Heart left ventricle (tissue), 16 donors: ENCODE measurements at places on chromosomes 11 and 22. TPM values are rescaled to one million over a fixed set of nuclear protein-coding genes. Genes with fewer than 3 reads are reported as not detected.

Gene MS4A4E
- total RNA-seq: 0.91 TPM

GRCh38 chr11:96141626-96142025 lies 201.4 kb downstream of the MAML2 start:
- peaks cover 47% of the 10 kb centered on the region for H3K4me1 ChIP-seq
- no peak overlapping the region for H3K27ac ChIP-seq
- H3K27me3 ChIP-seq: no peaks in the 10 kb centered on the region
- H3K4me3 ChIP-seq: no peak overlapping the region
- H3K36me3 ChIP-seq: no peaks in the 10 kb centered on the region

DNA sequence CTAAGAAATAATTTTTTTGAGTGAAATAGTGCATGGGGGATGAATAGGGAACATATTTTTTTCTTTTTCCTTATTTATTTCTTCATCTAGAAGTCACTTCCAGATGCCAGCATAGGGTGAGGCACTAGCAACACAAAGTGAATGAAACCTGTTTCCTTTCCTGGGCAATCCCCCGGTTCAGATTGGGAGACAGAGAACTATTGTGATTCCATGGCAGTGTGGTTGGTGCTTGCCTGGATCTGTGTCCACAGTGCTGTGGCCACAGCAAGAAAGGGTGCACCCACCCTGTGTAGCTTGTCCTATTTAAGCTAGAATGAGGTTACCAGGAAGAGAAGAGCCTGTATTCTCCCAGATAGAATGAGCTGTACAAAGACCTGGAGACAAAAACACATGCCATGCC lies 57.6 kb downstream of the SLC5A1 start:
- no peak overlapping the region for H3K4me3 ChIP-seq
- H3K4me1 ChIP-seq: peaks cover 13% of the 10 kb centered on the region
- H3K36me3 ChIP-seq: peaks cover under 1% of the 10 kb centered on the region
- no peak overlapping the region for H3K27ac ChIP-seq

DNA sequence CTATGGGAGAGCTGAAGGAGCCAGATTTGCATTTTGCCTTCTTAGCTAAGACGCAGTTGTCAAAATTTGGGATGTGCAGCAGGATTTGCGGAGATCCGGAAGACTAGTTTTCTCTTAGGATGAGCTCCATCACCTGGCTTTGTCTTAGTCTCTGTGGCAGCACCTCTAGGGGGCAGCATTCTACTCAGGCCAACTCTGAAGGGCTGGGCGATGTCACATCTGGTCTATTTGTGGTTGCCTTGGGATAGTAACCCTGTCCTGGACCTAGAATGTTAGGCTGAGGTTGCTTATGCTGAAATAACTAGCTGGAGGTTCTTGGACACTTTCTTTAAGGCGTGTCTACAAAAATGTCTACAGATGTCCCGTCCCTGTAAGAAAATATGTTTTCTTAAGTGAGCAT lies 116.2 kb downstream of the FAT3 start:
- H3K36me3 ChIP-seq: no peaks in the 10 kb centered on the region
- no peak overlapping the region for H3K27ac ChIP-seq
- H3K4me1 ChIP-seq: no peaks in the 10 kb centered on the region

DNA sequence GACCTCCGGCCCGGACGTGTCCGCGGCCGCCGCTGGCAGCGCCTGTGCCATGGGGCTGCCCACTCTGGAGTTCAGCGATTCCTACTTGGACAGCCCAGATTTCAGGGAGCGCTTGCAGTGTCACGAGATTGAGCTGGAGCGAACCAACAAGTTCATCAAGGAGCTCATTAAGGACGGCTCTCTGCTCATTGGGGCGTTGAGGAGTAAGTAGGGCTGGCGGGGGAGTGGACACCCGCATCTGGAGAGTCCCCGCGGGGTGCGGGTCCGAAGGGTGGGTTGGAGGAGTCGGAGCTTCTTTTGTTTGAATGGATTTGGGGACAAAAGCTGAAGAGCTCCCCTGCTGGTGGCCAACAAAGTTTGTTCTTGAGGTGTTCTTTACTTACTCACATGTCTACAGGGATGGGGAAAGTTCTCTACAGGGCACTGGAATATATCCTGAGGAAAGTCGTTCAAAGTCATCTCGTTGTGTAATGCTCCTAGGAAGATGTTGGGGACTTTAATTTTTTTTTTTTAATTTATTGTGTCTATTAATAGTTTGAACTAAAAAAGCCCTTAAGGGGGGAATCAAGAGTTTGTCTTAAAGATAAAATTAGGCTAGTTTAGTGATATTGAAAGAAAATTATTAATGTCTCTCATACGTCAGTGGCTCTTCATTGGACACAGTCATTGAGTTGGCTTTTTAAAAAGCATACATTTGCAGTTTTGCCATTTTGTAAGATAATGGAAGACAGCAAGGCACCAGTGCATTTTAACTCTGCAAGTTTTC lies 725 bp downstream of the ARHGAP42 start:
- no peak for DNase-seq
- peak overlapping the region; percentile 89 for H3K27ac ChIP-seq
- H3K36me3 ChIP-seq: no peaks in the 10 kb centered on the region
- peak overlapping the region; percentile 62 for H3K4me3 ChIP-seq

GRCh38 chr22:32584650-32585049 lies 110.0 kb downstream of the FBXO7 start:
- H3K36me3 ChIP-seq: no peaks in the 10 kb centered on the region
- H3K27me3 ChIP-seq: no peaks in the 10 kb centered on the region
- H3K4me3 ChIP-seq: no peak overlapping the region
- no peak for DNase-seq
- peak overlapping the region; percentile 24 for H3K27ac ChIP-seq
- H3K4me1 ChIP-seq: peaks cover 7% of the 10 kb centered on the region

Gene KRTAP5-8
- not detected for total RNA-seq

GRCh38 chr11:69539416-69540117 lies 58.1 kb downstream of the LINC01488 start:
- no peaks in the 10 kb centered on the region for H3K36me3 ChIP-seq
- peak overlapping the region; percentile 75 for H3K27ac ChIP-seq
- H3K4me3 ChIP-seq: peak overlapping the region; percentile 27
- no peaks in the 10 kb centered on the region for H3K27me3 ChIP-seq
- no peak for DNase-seq

DNA sequence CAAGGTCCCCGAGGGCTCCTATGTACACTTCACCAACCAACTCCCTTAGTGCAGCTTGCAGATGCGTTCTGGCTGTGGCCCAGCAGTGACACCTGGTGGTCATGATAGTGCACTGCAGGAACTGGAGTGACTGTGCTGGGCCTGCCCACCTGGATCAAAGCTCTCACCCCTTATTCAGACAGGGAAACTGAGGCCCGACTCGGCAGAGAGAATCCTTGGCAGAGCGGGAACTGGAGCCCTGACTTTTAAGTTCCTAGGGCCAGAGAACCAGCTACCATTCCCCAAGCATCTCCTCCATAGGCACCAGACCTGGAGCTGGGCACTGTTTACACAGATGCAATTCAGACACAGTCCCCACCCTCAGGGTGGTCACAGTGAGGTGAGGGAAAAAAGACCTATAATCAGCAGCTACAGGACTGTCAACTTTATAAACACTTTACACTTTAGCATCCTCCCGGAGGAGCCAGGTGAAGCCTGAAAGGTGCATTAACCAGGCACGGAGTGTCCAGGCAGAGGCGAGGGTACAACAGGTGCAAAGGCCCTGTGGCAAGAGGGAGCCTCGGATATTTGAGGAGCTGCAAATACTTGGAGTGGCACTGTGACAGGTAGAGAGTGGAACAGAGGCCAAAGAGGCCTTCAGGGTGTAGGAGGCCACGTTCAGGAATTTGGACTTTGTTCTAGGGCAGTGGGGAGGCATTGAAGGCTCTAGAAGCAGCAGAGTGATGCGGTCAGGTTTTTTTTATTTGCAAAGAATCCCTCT lies 22.0 kb downstream of the RHBDD3 start:
- H3K4me3 ChIP-seq: no peak overlapping the region
- peak; percentile 65 for DNase-seq
- no peak overlapping the region for H3K27ac ChIP-seq
- H3K27me3 ChIP-seq: no peaks in the 10 kb centered on the region
- no peaks in the 10 kb centered on the region for H3K36me3 ChIP-seq
- no peaks in the 10 kb centered on the region for H3K4me1 ChIP-seq

DNA sequence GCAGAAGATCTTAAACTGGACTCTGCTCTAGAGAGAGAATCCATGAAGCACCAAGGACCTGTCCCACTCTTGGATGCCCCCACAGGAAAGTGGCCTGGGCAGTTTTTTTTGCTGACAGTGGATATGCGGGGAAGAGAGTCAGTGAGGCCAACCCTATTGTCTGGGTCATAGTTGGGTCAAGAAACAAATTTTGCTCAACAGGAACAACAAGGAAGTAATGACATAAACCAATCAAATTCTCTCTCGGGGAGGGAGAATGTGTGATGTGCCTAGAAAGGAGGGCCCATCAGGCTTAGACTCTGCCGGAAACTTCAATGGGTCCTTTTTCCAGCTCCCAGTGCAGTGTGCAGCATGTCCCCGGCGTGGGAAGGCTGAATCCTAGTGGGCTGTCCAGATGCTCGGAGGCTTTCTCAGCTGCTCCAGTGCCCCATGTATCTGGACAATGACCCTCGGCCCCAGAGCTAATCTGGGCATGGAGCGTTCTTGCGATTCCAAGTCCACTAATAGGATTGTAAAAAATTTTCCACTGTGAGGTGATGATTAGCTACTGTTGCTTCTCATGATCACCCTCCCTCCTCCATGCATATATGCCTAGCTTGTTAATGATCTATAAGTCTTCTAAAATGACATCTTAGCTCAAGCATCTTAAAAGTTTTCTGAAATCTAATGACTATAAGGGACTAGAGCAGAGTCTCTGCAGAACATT lies 101.0 kb downstream of the SNX19 start:
- H3K27ac ChIP-seq: no peak overlapping the region
- no peak for DNase-seq
- H3K36me3 ChIP-seq: no peaks in the 10 kb centered on the region
- H3K4me3 ChIP-seq: no peak overlapping the region

GRCh38 chr11:11876458-11876857 lies 34.7 kb downstream of the USP47 start:
- H3K27me3 ChIP-seq: no peaks in the 10 kb centered on the region
- DNase-seq: no peak

DNA sequence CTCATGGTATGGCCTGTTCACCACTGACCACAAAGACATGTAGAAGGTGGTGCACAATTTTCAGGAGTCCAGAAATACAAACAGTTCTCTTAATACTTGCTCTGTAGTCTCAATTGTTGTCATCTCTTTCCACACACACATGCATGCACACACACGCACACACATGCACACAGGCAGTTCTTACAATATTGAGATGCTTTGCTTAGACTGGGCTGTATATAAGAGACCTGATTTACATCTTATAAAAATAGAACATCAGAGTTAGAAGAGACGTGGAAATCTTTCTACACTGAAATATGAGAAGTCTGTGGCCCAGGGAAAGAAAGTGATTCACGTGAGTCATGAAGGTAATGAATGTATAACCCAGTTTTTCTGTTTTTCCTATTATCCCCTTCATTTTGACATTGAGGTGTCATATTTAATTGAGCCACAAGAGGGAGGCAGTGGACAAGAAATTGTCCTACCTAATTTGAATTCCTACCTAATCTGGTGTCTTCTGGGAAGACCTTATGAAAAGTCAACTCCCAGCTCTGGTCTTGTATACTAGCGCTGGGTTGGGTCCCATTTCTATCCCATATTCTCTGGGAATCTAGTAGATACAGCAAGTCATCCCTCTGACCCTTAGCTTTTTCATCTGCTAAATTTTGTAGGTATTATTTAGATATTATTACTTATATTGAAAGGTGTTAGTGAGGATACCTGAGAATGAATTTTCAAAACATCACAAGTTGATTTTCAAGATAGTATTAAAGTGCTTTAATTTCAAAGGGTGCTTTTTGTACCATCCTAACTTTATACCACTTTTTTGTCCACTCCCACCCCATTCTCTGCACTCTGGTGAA lies 14.9 kb upstream of the MS4A4A start:
- DNase-seq: no peak
- H3K4me1 ChIP-seq: no peaks in the 10 kb centered on the region
- no peaks in the 10 kb centered on the region for H3K36me3 ChIP-seq
- no peak overlapping the region for H3K27ac ChIP-seq
- no peak overlapping the region for H3K4me3 ChIP-seq

GRCh38 chr11:44926036-44926435 lies 24.6 kb downstream of the TP53I11 start:
- no peaks in the 10 kb centered on the region for H3K27me3 ChIP-seq
- no peak overlapping the region for H3K4me3 ChIP-seq
- peaks cover 14% of the 10 kb centered on the region for H3K4me1 ChIP-seq
- no peak for DNase-seq

Gene STX3
- 10.0 TPM for total RNA-seq

Gene MMP12
- total RNA-seq: 0.21 TPM

Gene CD6
- not detected for total RNA-seq

DNA sequence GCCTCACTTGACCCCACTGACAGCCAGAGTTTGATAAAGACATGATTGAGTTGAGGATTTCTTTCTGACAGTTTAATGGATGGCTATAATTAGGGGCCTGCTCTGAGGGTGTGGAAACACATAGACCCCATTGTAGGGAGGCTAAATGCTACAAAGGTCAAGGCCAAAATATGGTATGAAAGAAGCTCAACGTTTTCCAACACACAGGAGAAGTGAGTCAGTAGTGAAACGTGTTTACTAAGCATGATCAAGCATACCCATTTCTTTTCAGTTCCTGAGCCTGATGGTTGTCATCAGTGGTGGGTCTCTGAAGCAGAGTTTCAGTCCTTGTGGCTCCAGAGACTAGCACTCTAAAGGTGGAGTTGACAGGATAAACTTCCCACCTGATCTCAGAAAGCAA lies 69.7 kb downstream of the SNX19 start:
- no peaks in the 10 kb centered on the region for H3K27me3 ChIP-seq
- H3K27ac ChIP-seq: no peak overlapping the region
- no peaks in the 10 kb centered on the region for H3K36me3 ChIP-seq
- H3K4me3 ChIP-seq: no peak overlapping the region

Gene PLEKHB1
- total RNA-seq: 14.5 TPM

Gene CRYBB3
- total RNA-seq: not detected

- no peak for DNase-seq
- no peaks in the 10 kb centered on the region for H3K36me3 ChIP-seq
- H3K27me3 ChIP-seq: no peaks in the 10 kb centered on the region
- peaks cover 4% of the 10 kb centered on the region for H3K4me1 ChIP-seq
Measured at GRCh38 chr11:113282898-113283437, 31.4 kb upstream of the TTC12 start.

Gene ZNF70
- 3.8 TPM for total RNA-seq

- no peaks in the 10 kb centered on the region for H3K36me3 ChIP-seq
- H3K4me1 ChIP-seq: no peaks in the 10 kb centered on the region
- no peak for DNase-seq
- H3K27me3 ChIP-seq: no peaks in the 10 kb centered on the region
- no peak overlapping the region for H3K27ac ChIP-seq
Measured at GRCh38 chr11:72493426-72494108, 59.2 kb upstream of the CLPB start.

Gene OR4A15
- not detected for total RNA-seq

DNA sequence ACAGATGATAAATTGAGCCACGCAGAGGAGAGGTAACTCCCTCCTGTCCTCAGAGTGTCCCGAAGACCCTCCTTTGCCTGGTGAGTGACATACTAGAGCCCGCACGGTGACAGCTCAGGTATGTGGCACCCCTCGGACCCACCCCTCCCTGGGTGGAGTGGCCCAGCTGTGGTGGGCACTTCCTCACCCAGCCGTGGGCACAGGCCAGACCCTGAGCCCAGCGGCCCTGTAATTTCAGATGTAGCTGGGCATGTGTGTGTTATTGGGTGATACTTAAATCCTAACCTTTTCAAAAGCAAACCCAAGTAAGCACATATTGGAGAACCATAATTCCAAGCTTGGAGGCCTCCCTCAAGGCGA lies 93.2 kb downstream of the WNT7B start:
- no peak for DNase-seq
- H3K36me3 ChIP-seq: no peaks in the 10 kb centered on the region
- H3K27ac ChIP-seq: no peak overlapping the region
- H3K27me3 ChIP-seq: peaks cover 42% of the 10 kb centered on the region
- H3K4me3 ChIP-seq: no peak overlapping the region
- H3K4me1 ChIP-seq: no peaks in the 10 kb centered on the region
